Nasal cavity respiratory epithelium epithelial cell of viscerocranial mucosa (primary cell): ENCODE measurements at places on chromosomes 11 and 22. TPM values are rescaled to one million over a fixed set of nuclear protein-coding genes. Genes with fewer than 3 reads are reported as not detected.

The OR56A3 gene
- not detected in 2 replicates for total RNA-seq

The KCNE3 gene
- 0.43 TPM in 1 of 2 replicates, not detected in the other for total RNA-seq

The OR52A1 gene
- not detected in 2 replicates for total RNA-seq

The TEX12 gene
- under 0.01 and 0.50 TPM in 2 replicates for total RNA-seq

The OR51B4 gene
- not detected in 2 replicates for total RNA-seq

The GLB1L3 gene
- total RNA-seq = 1.3 and 3.8 TPM in 2 replicates

The CSF2RB gene
- under 0.01 TPM in 2 replicates for total RNA-seq

The IGLL1 gene
- total RNA-seq = not detected in 2 replicates

The CHRM1 gene
- not detected in 2 replicates for total RNA-seq

The TEAD1 gene
- total RNA-seq = 37.9 and 42.6 TPM in 2 replicates

The C11orf87 gene
- under 0.01 TPM in 1 of 2 replicates, not detected in the other for total RNA-seq

The MPEG1 gene
- not detected in 2 replicates for total RNA-seq
